ENCODE measurements at places on chromosomes 13 and 19.

- no peak for DNase-seq
Measured at GRCh38 chr13:42355092-42355485, 83.1 kb downstream of the AKAP11 start.

- DNase-seq = no peak
Measured at GRCh38 chr19:46755077-46755852, 9.0 kb upstream of the STRN4 start.

- DNase-seq = no peak
Measured at GRCh38 chr19:54106716-54107115, 4.1 kb downstream of the NDUFA3 start.

GRCh38 chr13:92805766-92806165 lies 420.8 kb upstream of the GPC6 start:
- DNase-seq = no peak

GRCh38 chr13:48859272-48860105 lies 116.2 kb upstream of the FNDC3A start:
- DNase-seq = no peak

DNA sequence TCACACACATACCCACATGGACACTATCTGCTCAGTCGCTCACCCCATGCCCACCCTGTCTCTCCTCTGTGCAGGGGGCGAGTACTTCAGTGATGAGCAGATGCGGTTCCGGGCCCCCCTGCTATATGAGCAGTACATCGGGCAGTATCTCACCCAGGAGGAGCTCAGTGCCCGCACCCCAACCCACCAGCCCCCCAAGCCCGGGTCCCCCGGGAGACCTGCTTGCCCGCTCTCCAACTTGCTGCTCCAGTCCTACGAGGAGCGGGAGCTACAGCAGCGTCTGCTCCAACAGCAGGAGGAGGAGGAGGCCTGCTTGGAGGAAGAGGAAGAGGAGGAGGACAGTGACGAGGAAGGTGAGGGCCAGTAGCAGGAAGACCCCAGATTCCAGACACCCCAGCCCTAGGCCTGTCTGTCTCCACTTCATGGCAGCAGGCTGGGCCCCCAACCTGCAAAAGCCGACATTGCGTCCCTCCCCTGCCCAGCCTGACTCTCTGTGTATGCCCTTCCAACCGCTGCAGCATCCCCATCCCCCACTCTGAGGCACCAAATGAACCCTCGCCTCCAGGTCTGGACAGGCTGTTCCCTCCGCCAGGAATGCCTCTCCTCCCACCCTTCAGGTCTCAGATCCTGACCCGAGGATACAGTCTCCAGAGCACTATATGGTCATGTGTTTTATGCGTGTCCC lies 9.7 kb downstream of the CCDC97 start:
- no peak for DNase-seq

DNA sequence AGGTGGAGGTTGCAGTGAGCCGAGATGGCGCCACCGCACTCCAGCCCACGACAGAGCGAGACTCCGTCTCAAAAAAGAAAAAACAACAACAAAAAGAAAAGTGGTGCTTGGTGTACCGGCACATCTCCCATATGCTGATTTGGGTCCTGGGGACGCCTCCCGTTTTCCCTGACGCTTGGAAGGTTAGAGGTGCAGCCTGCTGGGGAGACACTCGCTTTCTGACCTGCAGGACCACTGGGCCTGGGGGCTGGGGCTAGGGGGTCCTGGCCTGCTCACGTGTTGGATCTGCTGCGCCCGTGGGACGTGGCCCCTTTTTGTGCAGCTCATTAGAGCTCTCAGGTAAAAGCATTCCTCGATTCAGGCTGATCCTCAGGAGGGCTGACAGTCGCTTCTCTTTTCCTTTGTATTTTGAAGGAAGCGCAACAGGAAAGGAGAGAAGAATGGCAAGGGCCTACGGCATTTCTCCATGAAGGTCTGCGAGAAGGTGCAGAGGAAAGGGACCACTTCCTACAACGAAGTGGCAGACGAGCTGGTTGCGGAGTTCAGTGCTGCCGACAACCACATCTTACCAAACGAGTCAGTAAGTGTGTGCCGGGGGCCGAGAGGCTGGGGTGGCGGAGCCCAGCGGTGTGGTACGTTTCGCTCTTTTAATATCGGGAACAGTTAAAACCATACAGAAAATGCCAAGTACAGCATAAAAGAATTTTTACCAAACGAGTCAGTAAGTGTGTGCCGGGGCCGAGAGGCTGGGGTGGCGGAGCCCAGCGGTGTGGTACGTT lies 25.1 kb downstream of the ATP4B start:
- no peak for DNase-seq

Measured in RCC 7860 (cell line).